ENCODE measurements at places on chromosomes 4 and X.

DNA sequence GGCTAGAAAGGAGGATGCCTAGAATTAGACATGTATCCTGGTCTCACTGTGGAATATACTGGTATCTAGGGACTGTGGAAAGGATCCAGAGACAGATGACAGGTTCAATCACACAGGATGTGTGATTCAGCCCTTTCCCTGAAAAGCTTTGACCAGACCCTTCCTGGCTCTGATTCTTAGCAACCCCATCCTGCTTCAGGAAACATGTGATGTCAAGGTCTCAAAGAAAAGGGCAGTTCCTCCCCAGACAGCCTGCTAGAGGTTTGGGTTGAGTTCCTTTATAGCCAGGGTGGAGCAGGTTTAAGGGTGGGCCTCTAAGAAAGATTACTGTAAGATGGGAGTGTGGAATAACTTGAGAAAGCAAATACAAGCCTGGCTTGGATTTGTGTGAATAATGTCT, 3.0 kb downstream of the BMP15 start:
- DNase-seq, result no peak

- DNase-seq, result no peak
Observed at GRCh38 chr4:92776080-92776479, 472.3 kb downstream of the GRID2 start.

- no peak for DNase-seq
Observed at GRCh38 chrX:121876305-121876704, 828.9 kb downstream of the GLUD2 start.

DNA sequence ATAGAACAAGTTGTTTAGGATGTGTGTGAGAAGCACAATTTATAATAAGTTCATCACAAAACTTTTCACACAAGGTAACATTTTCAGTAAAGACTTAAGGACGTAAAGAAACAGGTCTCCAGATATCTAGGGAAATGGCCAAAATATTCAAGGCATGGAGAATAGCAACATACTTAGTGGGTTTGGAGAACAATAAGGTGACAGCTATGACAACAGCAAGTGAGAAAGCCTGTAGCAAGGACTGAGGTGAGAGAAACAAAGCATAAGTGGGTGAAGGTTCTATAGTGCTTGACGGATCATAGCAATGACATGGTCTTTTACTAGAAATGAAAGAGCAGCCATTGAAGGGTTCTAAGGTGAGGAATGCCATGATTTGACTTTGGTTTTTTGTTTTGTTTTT, 1337.3 kb downstream of the PCDH18 start:
- DNase-seq, result no peak

GRCh38 chrX:16855363-16856075, 14.6 kb downstream of the RBBP7 start:
- no peak for DNase-seq

DNA sequence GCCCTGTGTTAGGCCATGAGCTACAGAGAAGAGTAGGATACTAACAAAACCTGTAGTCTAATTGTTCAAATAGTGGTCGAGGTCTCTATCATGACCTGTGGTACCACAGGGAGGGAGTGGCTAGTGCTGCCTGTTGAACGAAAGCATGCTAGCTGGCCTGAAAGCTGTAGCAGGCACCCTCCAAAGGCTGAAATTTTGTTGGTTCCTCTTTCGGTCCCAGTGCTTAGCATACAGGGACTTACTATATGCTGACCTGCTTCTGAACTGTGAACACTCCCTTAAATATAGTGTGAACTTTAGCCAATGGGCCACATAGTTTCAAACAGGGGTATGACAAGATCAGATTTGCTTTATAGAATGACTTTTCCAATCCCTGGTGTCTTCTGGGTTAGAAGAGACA, 113.4 kb downstream of the PJA1 start:
- no peak for DNase-seq

DNA sequence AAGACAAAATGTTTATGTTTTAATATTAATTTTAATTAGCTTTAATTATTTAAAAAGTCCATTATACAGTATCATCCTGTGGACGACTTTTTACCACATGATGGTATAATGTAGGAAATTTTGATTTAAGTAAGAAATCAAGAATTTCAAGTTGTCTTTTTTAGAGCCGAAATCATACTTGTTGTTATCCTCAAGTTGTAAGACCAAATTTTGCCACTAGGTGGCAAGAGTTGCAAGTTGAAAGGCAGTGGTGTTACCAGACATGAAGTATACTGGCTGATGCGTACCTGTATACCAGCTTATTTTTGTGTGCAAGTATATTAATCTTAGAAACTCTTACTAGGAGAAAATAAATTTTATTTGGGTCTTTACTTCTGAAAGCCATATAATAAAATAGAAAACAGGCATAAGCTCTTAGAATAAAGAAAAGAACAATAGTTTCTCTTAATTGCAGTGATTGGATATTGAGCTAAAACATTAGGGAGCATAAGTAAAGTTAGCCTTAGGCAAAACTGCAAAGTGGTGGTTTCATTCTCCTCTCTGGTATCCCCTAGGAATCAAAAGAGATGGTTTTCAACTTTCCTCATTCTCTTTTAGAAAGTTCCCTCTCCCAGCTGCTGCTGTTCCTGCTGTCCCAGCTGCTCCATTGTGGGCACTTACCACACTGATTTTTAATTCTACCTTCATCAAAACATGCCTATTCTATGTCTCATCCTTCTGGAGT, 118.0 kb upstream of the WDFY3 start:
- no peak for DNase-seq

- DNase-seq, result no peak
Observed at GRCh38 chr4:34261799-34262314, 1982.5 kb downstream of the ARAP2 start.

GRCh38 chrX:906586-906985, 276.0 kb downstream of the SHOX start:
- DNase-seq, result no peak

DNA sequence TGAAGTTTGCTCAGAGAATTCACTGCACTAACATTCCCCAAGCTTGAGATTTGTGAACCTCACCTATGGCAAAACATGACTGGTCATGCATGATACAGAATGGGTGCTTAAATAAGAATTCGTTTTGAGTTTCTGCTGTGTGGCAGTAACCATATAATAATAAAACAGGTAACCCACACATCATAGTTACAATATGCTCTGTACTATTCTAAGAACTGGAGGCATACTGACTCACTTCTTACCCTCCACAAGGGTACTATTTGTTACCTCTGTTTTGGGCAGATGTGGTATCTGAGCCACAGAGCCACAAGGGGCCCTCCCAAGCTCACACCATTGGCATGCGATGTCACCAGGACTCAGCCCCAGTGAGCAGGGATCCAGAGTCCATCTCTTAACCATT, 17.6 kb downstream of the SLC2A9 start:
- no peak for DNase-seq

DNA sequence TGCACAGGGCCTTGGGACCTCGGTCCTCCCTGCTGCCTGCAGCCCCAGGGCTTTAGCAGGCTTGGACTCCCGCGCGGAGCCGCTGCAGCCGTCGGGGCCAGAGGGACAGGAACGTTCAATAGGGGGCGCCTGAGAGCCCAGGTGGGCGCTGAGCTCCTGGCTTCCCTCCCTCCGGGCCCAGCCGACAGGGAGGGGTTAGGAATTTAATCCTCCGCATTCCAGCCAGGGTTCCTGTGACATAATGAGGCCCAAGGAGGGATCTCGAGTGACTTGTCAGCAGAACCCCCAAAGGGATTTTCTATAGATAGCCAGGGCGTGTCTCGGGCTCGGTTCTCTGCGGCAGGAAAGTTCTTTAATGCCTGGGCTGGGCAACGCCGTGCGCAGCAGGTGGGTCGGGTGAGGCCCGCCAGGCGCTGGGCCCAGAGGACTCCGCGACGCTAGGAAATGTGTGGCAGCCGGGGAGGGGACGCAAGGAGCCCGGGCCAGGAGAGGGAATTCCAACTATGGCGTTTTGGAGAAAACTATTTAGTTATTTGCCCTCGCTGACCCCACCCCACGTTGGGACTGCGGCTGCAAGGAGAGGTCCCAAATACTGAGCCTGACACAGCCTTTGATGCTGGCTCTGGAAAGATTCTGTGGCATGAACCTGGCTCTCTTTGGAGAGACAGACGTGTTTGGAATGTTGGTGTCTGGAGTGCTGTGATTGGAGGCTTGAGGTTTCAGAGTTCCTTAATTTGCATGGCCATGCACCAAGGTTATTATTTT, 285.2 kb upstream of the GATB start:
- no peak for DNase-seq

DNA sequence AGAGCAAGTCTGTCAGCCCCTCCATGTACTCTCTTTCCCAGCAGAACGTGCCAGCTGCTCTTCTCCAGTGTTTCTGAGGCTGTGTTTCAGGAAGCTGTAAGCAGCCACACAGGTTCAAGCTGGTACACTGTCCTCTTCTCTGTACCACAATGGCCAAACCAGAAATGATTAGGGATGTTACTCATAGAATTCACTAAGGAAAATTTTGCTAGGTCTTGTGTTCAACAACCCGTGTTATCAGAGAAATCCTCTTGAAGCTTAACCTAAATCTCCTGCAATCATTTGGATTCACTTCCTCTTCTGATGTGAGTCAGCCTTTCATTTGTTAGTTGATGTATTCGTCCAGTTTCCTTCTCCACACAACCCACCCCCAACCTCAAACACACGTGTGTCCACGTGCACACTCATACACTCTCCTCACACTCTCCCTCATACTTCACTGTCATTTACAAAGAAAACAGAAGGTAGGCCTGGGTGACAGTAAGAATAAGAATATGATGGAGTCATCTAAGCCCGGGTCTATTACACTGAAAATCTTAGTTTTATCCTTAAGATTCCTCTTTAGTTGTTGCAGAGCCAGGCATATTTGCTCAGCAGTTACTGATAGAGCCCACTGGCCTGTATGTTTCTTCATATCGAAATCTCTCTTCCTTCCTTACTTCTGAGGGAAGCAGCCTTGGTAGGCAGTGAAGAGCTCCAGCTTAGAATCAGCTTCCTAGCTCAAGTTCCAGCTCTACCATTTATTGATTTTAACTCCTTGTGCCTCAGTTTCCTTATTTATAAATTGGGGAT, 63.4 kb downstream of the DCUN1D4 start:
- DNase-seq, result no peak

DNA sequence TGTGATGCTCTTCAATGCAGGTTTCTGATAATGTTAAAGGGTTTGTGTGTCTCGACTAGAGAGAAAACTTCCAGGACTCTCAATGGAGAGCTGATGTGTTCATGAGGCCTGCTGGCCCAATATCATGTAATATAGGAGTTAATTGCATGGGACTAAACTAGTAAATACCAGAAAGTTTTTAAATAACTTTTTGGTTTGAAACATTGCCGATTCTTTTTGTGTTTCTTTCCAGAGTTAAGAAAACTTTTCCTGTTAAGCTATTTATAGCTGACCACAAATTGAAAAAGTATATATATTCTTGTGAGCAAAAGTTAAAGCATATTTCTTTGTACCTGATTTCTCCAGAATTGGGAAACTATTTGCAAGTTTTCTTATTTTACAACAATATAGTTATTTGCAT, 49.7 kb downstream of the FAM9B start:
- no peak for DNase-seq

DNA sequence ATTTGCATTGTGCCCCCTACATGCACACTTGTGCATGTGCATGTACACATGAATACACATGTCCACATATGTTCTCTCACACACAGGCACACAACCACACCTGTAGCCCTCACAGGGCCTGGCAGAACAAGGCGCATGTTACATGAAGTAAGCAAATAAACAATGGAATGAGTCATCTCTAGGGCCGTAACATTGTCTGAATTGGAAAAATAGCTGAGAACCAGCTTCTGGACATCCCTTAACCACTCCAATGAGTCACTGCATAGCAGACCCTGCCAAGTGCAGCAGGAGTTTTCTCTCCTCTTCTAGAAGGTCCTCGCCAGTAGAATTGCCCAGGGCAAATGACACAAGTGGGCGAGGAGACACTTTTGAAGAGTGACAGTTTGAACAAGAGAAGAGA, 66.1 kb downstream of the MAGEA10 start:
- no peak for DNase-seq

GRCh38 chr4:69617083-69617694, 22.3 kb downstream of the UGT2A2 start:
- no peak for DNase-seq

- no peak for DNase-seq
Observed at GRCh38 chr4:124883632-124884031, 171.1 kb upstream of the ANKRD50 start.

DNA sequence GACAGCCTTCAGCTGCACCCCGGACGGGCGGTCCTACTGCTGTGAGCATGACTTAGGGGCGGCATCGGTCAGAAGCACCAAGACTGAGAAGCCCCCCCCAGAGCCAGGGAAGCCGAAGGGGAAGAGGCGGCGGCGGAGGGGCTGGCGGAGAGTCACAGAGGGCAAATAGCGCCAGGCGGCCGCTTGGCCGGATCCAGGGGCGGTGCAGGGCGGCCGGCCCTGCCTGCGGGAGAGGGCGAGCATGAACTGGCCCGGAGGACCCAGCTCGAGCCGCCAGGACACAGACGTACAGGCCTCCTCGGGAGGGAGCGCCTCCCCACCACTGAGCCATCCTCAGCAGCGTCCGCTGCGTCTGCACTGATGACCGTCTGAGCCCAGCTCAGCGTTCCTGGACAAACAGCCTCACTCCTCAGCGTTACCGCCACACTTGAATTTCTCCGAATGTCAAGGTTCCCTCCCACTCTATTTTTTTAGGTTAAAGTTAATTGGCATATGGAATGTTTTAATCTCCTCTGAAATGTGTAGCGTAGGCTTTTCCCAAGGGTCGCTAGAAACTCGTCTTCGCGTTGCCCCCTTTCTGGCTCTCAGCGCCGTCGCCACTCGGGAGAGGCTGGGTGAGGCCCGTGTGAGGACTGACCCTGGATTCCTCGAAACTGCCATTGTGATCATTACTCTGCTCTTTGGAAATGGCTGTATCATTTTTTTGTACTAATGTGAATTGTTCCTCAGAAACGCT, 29.9 kb downstream of the NELFA start:
- DNase-seq, result no peak

DNA sequence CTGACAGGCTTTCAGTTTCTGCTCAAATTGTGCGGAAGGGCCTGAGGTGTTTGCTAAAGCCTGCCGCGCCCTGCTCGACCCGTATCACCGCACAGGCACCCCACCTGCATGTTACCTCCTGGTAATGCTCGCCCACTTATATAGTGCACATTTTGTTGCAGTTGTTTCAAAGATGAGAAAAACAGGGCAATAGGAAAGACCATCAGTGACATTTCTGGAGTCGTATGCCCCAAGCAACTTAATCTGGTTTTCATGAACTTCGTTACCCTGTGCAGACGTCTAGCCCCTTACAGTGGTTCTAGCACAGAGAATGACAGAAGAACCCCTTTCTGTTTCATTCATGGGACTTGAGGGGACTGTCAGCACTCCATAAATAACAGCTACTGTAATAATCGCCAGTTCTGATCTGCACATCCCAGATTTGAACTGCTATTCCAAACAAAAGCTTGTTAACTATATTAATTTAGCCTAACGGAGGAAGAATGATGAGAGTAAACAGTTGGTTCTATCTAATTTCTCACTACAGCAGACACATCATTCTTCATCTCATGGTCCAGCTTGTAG, 940 bp upstream of the DCTD start:
- no peak for DNase-seq

DNA sequence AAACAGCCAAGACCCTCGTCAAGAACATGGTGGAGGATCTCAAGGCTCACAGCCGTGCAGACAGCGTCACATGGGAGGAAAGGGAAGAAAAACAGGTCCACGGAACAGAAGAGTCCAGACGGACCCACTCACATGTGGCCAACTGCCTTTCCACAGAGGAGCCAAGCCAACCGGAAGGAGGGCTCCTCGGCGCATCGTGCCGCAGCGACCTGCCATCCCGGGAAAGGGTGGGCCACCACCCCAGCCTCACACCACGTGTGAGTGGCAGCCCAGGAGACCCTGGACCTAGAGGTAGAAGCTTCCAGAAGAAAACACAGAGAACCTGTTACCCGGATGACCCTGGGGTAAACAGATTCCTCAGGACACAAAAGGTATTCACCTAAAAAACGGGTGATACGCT, 28.4 kb downstream of the CTBP1 start:
- no peak for DNase-seq

All from stimulated activated CD8-positive, alpha-beta memory T cell treated with anti-CD3 and anti-CD28 coated beads, Interleukin-15, amount 100 ng/mL, for 4 hours (primary cell).